Midbrain (tissue), 1 donor: ENCODE measurements at places on chromosomes 13 and 19.

DNA sequence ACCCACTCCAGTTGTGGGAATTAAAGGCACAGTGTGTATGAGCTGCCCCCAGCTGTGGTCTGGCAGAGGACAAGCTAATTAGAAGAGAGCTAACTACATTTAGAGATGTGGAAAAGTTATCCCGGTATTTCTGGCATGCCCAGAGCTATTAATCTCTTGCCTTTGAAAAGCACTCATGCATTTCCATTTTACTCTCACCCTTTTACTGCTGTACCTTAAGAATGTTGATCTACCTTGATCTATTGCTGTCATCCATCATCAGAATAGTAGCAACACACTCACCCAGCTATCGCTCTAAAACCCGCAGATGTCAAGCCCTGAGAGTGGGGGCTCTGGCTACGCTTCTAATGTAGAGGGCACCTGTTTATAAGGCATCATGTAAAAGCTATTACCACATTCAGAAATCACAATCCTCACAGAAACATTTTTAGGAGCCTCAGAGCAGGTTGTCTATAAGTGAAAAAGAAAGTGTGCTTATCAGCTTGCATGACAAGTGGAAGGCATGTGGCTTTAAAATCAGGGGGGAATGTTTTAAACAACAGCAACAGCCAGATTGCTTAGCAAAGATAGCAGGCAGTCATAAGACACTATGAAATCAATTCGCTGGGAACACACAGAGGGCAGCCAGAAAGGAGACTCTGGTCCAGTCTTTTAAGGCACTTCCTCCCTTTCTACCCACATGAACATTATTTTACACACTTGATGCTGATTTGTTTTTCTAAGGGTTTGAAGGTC, 224.2 kb upstream of the IRS2 start:
- DNase-seq: no peak

GRCh38 chr19:2866495-2867024, 575 bp upstream of the ZNF556 start:
- no peak for DNase-seq

DNA sequence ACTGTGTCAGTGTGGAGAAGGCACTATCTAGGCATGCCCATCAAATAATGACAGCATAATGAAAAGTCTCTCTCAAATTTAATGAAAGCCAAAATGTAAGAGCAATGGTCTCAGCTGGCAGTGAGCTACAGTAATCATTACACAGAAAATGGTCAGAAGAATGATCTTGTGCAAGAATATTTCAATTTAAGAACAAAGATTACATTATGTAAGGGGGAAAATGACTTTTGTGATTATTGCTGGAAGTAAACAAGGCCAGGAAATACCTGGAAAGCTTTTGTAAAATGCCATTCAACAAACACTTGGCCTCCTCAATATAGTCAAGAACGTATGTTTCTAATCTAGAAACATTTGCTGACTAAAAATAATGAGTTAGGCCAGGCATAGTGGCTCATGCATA, 89.1 kb downstream of the CAB39L start:
- DNase-seq: no peak

- no peak for DNase-seq
Observed at GRCh38 chr13:60211548-60211947, 47.8 kb upstream of the DIAPH3 start.

DNA sequence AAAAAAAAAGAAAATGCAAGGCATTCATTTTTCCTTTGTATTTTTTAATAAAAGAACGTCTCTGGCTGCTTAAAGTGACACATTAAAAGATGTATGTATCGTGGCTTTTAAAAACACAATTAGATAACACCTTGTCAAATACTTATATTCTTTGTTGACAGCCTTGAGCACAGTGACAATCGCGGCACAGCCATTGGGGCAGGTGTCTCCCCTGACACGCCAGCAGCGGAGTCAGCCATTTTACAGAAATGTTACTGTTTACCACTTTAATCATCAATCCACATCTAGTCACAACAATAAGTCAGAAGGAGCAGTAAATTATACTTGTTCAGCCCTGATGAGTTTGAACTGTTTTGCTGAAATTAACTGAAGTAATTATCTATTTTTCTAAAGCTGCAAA, 224.1 kb downstream of the ZNF536 start:
- DNase-seq: no peak

- DNase-seq: no peak
Observed at GRCh38 chr19:48966541-48967345, 1.6 kb downstream of the FTL start.

DNA sequence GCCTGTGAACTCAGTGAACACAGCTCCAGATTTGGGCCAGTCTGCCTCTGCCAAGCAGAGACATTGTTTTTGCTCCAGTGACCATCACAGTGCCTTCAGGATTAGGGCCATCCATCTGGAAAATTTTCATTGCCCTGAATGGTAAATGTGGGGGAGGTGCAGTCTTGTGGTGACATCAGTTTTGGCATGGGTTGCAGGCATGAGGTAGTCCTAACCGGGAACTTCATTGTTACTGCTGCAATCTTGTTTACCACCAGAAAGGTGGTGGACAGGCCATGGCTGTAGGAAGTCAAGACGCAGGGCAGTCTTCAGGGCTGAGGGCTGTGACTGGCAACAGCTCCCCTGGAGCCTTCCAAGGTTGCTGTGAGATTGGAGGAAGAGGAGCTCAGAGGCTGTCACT, 55.2 kb downstream of the SPATA13 start:
- peak; percentile 68 for DNase-seq

DNA sequence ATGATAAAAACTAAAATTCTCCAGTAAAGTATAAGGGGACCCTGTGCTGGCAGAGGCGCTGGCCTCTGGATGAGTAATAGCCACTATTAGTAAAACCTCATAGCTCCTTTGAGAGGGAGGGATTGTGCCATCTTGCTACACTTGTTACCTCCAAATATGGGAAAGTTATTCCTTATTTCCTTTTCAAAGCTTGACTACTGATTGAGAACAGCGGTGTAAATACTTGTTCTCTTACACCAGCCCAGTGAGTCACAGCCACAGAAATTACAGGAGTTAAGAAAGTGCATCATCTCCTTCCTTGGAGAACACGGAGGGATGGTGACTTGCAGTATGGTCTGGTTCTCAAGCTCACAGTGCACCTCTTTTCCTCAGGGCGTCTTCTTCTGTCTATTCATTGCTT, 379.0 kb downstream of the EFNB2 start:
- DNase-seq: no peak

- DNase-seq: no peak
Observed at GRCh38 chr19:38130399-38130798, 93.6 kb downstream of the DPF1 start.

DNA sequence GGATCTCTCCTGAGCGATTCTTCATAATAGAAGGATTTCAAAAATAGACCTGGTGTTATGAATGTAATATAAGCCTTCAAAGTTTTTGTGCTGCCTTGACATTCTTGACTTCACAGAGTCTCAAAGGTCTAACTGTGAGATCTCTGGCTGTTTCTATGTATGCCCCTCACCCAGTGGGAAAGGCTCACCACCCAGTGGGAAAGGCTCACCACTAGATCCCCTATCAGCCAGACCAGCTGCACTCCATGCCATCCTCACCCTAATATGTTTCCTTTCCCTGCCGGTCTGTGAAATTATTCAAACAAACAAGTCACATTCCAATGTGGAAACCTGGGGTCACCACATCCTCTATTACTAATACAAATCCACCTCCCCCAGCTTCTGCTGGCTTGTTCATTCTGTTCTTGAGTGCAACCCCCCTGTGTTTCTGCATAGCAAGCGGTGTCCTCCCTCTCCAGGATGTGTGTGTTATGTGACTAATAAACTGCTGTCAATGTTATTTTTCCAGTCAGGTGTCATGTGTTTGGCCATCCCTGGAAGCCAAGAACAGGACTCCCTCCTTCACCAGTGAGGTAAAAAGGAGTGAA, 13.8 kb upstream of the SLITRK1 start:
- DNase-seq: no peak

DNA sequence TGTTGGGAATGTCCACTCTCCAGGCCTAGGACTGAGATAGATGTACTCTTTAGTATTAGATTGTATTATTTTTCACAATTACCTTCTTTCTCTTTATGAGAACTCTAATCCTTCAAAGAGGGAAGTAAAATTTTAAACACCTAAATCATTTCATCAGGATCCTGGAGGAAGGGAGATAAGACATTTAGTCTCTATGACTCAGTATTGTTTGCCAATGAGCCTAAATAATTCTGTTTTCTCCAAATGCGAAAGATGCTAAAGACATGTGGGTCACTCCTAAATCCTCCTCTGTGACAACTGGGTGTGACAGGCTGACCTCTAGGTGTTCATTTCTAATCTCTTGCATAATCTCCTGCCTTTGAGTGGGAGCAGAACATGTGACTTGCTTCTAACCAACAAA, 1736.6 kb upstream of the MIR17HG start:
- DNase-seq: no peak

DNA sequence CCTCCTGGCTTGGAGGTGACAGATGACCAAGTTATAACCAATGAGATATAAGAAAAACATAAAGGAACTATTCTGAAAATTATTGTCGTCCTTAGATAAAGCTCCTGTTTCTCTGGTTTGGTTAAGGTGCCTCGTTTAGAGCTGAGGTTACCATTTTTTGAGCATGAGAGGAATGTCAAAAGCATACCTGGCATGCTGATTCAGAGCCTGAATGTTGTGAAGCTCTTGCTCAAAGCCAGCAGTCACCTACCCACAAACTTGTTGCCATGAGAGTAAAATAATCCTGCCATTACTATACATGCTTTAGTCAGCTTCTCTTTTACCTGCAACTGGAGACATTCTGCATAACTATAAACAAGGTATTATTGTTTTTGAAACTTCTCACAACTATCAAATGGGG, 1116.2 kb downstream of the DIAPH3 start:
- no peak for DNase-seq

GRCh38 chr13:38398711-38399493, 49.3 kb downstream of the UFM1 start:
- no peak for DNase-seq

DNA sequence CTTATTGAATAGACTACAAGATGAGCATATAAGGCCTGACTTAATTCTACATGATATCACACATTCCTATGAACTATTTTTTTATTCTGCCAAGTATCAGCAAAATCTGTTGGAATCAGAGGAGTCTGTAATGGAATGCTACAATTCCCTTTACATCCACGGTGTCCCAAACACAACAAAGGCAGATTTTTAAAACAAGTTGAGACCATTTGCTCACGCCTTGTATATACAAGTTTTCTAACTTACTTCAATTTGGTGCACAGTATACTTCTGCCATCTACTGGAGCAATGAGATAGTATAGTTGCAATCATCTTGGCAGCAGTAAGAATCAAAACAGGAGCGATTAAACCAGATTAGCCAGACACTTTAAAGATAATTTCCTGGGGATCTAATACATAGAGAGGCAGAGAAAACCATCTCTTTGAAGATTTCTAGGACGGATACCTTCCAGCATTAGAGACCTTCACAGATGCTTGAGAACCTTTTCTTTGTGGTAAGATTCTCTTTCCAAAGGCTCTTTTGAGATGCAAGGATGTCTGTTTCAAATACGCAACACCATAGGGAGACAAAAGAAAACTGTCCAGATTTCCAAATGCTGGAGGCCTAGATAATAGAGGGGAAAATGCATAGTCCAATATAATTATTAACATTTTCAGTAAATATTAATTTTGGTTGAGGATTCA, 302.0 kb upstream of the MIR17HG start:
- DNase-seq: peak; percentile 36

DNA sequence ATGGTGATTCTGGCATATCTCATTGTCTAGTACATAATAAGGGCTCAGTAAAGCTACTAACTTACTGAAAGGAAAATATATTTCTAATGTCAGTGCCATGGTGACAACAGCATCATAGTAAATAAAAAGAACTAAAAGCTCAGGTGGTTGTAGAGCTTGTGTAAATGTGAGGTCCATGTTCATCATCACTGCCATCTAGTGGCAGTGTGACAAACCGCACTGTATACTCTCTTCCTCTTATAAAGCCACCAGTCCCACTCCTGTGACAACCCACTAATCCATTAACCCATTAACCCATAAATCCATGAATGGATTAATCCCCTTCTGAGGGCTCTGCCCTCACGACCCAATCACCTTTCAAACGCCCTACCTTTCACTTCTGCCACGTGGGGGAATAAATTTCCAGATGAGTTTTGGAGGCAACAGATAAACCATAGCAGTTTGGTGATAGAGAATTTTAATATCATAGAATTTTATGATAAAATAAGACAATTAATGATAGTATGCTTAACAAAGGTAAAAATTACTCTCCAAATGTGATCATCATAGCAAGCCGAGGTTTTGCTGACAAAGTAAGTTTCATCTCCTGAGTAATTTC, 160.4 kb upstream of the SGCG start:
- DNase-seq: peak; percentile 39

DNA sequence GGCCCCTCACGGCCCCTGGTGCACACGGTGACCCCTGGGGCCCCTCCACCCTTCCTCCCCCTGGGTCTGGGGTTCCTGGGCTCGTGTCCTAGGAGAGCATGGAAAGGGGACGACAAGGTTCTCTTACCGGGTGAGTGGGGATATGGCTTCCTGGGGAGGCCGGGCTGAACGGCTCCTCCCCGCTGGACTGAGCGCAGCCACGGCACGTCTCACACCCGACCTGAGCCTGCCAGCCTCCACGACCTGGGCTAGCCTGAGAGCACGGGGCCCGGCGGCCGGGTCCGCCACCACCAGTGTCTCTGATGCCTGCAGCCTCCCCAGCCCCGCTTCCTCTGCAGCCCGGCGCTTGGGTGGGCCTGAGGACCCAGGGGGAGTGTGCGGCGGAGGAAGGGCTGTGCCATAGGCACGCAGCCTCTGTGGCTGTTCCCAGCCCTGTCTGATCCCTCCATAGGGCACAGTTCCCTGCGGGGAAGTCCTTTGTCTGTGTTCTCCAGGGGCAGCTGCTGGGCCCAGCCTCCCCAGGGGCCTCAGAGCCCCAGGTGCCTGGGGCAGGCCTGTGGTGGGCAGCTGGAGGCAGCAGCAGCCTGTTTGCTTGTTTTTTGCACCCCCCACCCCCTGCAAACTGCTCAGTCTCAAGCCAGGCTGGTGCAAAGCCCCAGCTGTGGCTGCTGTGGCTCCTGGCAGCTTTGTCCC, 15.0 kb downstream of the PLIN4 start:
- DNase-seq: no peak

- DNase-seq: peak; percentile 96
Observed at GRCh38 chr19:50607874-50608785, 31.6 kb downstream of the SYT3 start.

DNA sequence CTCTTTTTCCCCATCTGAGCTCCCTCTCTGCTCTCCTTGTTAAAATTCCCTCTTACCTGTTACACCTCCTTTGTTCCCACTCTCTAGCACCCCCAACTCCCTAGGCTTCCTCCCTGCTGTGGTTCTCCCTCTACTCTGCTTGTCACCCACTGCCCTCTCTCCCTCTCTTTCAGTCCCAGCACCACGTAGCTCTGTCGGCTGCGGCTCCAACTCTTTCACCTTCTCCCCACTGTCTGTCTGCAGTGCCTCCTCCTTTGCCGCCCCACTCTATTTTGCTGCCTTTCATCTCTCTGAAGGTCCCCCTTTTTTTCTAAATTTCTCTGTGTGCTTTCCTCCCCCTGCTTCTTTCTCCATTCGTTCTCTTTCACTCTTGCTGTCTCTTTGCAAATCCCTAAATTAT, 1.1 kb downstream of the ZNF836 start:
- no peak for DNase-seq

GRCh38 chr13:30398601-30399072, 23.7 kb upstream of the UBE2L5 start:
- no peak for DNase-seq

GRCh38 chr19:47819858-47820257, 1.9 kb upstream of the CRX start:
- no peak for DNase-seq
